ENCODE measurements at places on chromosomes 12 and 14.
A peak's percentile ranks its signal among the peaks of the same experiment; 100 is the strongest.

DNA sequence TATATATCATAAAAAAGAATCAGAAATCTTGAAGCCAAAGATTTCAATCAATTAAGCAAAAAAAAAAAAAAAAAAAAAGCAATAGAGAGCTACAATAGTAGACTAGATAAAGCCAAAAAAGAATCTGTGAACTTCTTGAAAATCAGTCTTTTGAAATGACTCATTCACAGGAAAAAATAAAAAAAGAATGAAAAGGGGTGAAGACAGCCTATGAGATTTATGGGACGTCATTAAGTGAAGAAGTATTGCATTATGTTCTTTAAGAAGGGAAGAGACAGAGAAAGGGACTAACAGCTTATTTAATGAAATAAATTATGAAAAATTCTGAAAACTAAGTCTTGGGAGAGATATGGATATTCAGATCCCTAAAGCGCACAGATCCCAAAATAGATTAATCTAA, 103.8 kb downstream of the ACSS3 start:
- DNase-seq: no peak

- DNase-seq: no peak
Measured at GRCh38 chr14:22797017-22797917, 18.0 kb downstream of the SLC7A7 start.

- DNase-seq: peak; percentile 95
Measured at GRCh38 chr14:53217316-53217994, 64.3 kb upstream of the DDHD1 start.

- DNase-seq: peak; percentile 41
Measured at GRCh38 chr14:65019944-65020566, 33.4 kb downstream of the FNTB start.

DNA sequence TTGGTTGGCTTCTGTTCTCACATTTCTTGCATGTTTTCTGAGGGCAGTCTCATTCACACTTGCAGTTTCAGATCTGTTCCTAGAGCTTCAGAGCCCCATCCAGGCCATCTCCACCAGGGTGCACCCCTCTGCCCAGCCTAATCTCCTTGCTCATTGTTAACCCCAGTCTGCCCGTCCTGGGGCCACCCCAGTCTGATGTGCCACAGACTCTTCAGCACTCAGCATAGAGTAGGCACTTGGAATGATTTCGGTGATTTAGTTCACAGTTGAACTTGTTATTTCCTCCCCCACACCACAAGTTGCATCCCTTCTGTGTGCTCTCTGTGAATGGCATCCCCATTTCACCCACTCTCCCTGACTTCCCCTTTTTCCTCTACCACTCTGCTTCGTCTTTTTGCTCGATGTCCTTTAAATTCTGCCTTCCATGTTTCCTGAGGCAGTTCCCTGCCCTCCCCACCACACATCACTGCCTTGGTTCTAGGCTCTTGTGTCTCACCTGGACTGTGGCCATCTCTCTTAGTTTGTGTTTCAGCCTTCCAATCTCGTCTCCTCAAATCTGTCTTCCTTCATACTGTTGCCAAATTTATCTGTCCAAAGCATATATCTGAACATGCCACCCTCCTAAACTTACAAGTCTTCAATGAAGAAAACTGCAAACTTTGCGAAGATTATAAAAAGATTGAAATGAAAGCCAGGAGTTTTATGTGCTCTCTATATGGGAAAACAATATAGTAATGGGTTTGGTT, 41.5 kb downstream of the ANO6 start:
- no peak for DNase-seq

GRCh38 chr12:77214136-77214535, 148.8 kb upstream of the E2F7 start:
- no peak for DNase-seq

DNA sequence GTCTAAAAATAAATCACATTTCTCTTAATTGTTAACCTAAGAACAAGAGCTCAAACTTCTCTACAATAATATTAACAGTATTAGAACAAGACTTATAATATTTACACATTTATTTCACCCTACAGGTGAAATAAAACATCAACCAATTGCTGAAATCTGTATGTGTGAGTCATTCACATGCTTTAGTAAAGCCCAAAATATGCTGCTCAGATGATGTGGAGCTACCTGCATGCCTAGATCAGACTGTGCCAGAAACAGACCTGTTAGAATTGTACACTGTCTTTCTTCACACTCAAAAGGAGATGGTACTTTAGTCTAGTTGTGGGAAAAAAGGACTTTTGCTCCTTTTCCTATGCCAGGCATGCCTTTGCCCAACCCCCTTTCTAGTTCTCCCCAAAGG, 54.7 kb downstream of the RPS6KA5 start:
- DNase-seq: no peak
